Dermis microvascular lymphatic vessel endothelial cell (primary cell): ENCODE measurements at places on chromosomes 4 and X. TPM values are rescaled to one million over a fixed set of nuclear protein-coding genes. Genes with fewer than 3 reads are reported as not detected.

- no peak for DNase-seq
Observed at GRCh38 chrX:77742788-77743476, 43.1 kb downstream of the ATRX start.

Gene SRPX
- 50.8 and 70.8 TPM in 2 replicates for total RNA-seq

Gene AADAT
- total RNA-seq = 0.51 and 1.4 TPM in 2 replicates

DNA sequence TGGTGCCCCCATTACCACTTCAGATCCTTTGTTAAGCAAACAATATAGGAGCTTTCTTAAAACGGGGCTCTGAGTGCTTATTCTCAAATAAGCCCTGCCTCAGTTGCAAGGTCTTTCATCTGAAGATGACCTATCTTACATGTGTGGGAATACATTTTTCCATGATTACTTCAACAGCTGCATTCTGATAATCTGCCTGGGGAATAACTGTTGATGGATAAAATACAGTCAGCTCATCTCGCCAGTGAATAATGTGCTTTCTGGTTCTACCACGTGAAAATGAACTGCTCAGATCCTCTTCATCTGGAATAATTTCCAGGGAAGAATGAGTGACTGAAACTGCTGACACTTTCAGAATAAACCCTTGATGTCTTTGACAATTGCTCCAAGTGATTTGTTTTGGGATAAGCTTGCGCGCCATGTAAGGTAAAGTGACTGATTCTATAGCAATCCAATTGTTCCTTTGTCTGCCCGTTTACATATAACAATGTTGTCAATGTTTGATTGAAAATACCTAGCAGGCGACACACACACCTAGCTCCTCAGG lies 161.3 kb downstream of the RTL9 start:
- DNase-seq = no peak

DNA sequence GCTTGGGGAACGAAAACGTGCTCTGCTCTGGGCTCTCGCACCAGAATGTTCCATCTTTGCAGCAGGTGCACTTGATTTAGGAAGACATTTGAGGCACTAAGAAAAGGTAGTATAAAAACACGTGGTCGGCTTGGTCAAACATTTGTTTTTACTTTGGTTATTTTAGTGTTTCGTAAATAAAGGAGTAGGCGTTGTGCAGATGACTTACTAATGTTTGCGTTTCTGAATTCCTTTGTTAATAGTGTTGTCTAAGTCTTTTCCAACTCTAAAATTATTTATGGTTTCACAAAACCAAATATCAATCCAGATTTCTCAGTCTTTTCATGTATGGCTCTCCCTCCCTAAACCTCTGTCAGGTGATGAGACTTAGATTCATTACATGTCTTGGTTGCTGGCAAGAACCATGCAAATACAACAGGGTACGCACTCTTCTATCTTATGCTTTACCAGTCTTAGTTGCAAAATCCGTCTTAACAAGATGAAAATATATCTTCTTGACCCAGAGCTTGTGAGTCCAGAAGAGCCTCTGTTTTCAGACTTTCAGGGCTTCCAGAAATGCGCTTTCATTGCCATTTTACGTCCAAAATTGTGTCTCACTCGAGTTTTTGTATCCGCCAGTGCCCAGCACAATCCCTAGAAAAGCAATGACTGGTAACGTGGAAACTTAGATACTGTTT lies 686 bp downstream of the MTHFD2L start:
- DNase-seq = peak; percentile 12

Gene NLGN4X
- 0.26 and 0.38 TPM in 2 replicates for total RNA-seq

Gene PDE6B
- 3.2 and 9.5 TPM in 2 replicates for total RNA-seq

DNA sequence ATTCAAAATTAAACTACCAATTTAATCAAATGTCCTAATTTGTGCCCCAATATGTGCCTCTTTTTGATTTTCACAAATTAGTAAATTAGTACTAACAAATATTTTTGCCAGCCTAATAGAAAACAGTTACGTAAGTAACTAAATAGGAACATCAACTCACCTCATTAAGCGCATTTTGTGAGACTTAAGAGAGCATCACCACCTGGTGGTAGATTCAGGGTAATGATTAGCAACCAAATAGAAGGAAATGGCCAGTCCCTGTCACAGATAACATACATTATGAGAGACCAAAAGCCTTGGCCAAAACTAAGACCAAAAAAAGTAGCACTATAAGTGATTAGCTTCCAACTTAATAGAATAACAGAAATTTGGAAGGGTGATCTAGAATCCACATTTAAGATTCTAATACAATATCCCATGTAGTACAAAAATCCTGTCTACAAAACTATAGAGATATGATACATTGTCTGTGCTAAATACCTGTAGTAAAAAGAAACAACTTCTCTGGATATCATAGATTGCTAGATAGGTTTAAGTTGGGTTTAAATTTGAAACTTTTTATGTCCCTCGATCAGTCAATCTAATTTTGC lies 46.7 kb downstream of the C4orf46 start:
- peak; percentile 50 for DNase-seq

- no peak for DNase-seq
Observed at GRCh38 chr4:39820186-39820585, 122.2 kb downstream of the UBE2K start.

- no peak for DNase-seq
Observed at GRCh38 chr4:112418092-112418491, 97.9 kb downstream of the NEUROG2 start.

GRCh38 chrX:115345615-115346014 lies 56.1 kb downstream of the LUZP4 start:
- no peak for DNase-seq

Gene SOD3
- total RNA-seq = not detected in 2 replicates

Gene TRIM61
- total RNA-seq = not detected in 2 replicates

DNA sequence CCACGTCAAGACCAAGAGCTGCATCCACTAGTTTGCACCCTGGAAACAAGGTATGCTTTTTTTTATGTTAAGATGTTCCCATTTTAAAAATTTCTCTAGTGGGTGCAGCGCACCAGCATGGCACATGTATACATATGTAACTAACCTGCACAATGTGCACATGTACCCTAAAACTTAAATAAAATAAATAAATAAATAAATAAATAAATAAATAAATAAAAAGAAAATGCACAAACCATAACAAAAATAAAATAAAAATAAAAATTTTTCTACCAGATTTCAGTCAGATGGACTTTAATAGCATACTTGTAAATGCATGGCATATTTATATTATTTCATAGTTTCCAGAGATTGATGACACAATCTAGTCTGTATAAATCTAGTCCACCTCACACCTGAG lies 1.9 kb upstream of the PRR27 start:
- no peak for DNase-seq

DNA sequence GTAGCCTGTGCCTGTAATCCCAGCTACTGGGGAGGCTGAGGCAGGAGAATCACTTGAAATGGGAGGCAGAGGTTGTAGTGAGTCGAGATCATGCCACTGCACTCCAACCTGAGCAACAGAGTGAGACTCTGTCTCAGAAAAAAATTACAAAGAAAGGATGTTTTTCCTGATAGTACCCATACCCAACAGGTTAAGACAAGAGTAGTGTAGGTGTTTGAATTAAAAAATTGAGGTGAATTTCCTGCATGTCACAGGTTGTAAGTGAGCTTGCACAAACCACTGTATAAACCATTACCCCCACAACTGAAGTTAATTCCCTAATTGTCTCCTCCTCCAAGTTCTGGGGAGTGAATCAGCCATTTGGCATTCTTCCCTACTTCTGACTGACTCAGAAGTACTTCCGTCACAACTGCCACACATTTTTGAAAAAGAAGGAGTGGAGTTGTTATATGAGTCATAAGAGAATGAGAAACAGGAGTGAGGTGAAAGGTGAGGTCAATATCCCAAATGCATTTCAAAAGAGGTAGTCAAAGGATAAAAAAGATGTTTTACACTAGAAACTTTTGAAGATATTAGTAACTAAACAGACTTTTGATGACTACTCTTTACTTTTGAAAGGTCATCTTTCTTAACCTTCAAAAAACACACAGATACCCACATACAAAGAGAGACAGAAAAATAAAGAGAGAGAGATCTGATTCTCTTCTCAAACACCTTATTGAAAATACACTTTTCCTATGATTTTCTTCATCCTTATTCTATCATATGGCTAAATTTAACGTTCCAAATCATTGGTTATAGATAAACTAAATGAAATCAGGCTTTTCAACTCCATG lies 134.5 kb downstream of the BTC start:
- peak; percentile 84 for DNase-seq

Gene PHKA1
- 4.9 and 6.4 TPM in 2 replicates for total RNA-seq

- no peak for DNase-seq
Observed at GRCh38 chrX:140510895-140511295, 6.0 kb upstream of the SOX3 start.

- no peak for DNase-seq
Observed at GRCh38 chr4:54017308-54017707, 47.1 kb downstream of the CHIC2 start.

- DNase-seq = no peak
Observed at GRCh38 chr4:85491527-85491926, 16.6 kb downstream of the ARHGAP24 start.

DNA sequence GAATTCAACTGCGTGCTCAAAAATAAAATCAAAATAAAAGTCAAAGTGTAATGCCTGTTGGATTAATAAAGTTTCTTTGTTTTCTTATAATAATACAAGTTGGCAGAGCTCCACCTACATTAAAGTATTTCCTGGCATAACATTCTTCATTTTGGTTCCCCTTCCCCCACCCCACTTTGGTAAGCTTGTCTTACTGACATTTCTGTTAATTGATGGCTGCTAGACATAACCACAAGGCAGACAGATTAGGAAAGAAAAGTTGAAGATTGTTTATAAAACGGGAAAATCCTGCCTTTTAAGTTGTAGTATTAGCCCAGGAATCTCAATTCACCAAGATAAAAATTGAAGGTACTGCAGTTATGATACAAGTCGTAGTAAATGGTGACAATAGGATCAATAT lies 246.5 kb upstream of the RPS6KA3 start:
- peak; percentile 24 for DNase-seq
